ENCODE measurements at places on chromosomes 6 and 20.

GRCh38 chr6:140441256-140441655 is 1066.8 kb upstream of the CITED2 start:
- no peak for DNase-seq

DNA sequence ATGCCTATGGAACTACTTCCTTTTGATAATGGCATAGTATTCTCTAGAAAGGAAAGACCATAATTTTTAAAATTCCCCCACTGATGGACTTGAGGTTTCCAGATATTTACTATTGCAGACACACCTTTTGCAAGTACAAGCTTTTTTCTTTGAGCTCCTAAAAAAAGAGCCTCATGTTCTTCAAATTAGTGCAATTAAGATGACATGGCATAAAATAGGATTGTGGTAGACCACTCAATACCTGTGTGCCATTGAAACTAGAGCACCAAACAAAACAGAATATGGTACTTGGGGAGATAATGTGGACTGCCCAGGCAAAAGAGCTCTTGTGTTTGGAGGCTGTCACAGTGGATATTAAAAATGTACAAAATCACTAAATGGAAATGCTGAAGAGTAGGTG is 19.0 kb upstream of the LAMA2 start:
- no peak for DNase-seq

- no peak for DNase-seq
Measured at GRCh38 chr6:108689272-108690161, 128.8 kb downstream of the FOXO3 start.

DNA sequence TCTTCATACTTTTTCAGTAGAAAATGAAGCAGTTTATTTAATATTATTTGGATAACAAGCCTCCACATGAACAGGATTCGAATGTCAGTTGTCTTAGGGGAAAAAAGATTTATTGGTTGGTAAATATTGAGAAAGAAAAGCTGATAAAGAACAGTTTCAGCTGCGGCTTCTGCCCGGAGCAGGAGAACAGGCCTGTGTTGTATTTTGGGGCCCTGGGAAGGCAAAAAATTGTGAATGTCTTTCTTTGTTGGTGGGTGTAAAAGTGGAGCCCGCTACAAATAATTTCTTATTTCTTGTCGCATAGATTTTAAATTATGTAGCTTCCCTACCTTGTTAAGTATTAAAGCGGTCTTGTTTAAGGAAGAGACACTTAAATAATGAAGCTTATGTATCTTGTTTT is 90.5 kb upstream of the PAX1 start:
- no peak for DNase-seq

DNA sequence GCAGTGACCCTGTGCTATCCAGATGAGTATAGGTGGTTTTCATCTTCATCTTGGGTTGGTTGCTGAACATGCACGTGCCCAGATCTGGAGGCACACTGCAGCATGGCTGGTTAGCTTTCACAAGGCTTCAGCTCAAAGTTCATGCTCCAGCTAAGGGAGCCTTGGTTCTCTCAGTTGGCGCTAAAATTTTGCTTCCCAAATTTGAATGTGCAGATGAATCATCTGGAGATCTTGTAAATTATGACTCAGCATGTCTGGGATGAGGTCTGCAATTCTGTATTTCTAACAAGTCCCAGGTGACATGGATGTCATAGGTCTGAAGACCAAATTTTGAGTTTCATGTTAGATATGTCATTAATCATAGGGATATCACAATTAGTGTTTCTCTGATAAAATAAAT is 230.8 kb downstream of the FOXA2 start:
- DNase-seq: no peak

All from right forelimb (tissue), 1 donor.